T-helper 2 cell (primary cell): ENCODE measurements at places on chromosomes 1 and 21.

GRCh38 chr1:17632541-17633184 is 93.2 kb downstream of the ARHGEF10L start:
- DNase-seq, result no peak

DNA sequence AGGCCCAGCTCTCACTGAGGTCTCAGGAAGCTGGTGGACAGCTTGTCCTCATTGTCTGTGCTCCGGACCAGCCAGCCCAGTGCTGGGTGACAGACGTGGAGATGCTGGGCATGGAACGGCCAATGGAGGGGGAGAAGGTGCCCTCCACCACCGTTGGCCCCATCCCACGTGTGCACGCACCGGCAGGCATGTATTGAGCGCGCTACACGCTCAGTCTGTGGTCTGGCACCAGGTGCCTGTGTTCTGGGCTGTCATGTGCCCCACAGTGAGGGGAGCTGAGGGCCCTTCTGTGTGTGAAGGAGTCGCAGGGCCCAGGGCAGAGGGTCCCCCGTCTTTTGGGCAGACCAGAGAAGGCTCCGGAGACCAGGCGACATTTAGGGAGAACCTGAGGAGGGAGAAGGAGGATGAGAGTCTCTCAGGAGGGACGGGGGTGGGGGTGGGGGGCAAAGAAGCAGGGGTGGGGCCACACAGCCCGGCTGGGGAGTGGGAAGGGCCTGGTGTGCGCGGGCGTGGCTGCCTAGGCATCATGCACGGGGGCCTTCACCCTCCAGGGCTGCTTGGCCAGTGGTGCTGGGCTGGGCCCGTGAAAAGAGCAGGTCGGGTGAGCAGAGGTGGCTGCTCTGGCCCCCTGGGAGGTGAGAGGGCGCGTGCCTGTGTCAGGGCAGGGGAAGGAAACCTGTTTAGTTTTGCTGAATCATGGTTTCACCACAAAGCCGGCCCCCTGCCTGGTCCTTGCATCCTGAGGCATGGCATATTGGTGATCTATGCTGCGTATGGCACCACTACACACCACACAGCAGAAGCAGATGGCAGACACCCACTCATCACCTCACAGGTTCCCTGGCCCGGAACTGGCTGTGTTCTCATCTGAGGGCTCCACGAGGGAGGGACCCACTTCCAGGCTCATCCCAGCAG is 86.7 kb upstream of the TTC34 start:
- no peak for DNase-seq

DNA sequence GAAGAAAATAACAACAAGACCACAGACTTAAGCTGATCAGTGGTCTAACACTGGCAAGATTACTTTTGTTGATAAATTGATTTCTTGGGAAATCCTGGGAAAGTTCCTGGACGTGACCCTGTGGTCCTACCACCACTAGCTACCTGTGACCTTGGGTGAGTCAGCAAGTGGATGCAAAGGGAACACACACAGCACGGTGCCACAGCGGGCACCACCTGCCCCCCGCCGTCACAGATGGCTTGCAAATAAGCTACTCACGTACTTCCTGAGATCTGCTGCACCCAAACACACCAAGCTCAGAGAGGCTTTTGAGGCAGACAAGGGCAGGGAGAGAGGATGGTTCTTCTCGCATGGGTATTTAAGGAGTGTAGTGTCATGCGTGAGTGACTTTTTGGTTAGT is 12.7 kb downstream of the CFAP298 start:
- DNase-seq, result no peak

DNA sequence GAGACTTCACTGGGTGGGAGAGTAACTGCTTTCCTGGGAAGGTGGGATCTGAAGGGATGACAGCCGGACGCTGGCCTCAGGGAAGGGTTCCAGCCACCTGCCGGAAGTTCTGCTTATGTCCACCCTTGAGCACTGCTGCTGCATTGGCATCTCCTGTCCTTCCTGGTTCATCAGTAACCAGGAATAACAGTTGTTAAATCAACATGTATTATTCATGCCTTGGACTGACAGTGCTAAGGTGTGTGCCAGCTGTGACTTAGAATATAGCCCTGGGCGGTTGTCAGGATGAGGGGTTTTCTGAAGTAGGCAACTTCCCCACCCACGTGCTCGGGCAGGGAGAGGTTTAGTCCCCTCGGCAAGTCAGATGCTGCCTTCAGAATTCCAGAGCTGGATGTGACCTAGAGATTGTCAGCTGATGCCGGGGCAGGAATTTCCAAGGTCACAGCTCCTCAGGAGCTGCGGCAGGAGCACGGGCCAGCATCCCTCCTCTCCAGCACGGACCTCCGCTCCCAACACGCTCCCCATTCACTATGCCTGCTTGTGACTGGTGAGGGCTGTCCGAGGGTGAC is 17.9 kb downstream of the CLDN14 start:
- no peak for DNase-seq

DNA sequence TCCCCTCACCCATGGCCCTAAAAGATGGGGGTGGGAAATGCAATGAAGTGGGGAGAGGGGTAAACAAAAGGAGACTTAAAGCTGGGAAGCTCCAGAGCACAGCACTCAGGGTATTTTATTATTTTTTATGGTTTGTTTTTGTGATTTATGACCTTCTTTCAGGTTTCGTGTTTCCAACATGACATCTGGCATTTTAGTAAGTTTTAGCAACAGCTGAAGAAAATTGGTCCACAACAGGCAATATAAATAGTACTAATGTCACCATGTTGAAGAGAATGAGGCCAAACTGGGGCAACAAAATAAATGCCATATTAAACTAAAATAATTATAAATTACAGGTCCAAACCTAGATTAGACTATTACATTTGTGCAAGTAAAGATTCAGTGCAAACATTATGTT is 56.3 kb downstream of the TBX15 start:
- no peak for DNase-seq

DNA sequence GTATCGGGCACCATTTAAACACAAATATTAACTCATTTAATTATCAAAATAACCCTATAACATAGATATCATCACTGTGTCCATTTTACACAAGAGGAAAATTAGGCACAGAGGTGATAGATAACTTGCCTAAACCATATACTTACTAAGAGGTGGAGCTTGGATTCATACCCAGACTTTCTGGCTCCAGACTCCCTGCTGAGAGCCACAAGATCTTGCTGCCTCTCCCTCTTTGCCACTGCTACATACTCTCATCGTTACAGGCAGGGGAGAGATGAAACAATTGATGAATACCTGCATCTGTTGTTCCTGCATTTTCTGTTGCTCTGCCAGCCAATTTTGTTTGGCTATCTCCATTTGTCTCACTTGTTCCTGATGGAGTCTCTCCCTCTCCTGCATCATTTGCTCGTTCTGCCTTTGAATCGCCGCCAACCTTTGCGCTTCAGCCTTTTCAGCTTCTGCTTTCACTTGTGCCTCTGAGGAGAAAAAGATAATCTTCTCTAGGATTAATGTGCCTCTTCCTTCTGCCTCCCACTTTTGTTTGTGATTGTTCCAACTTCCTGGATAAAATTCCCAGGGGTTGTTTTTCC is 10.6 kb downstream of the GBP5 start:
- DNase-seq, result no peak

GRCh38 chr1:53580739-53581475 is 121.7 kb downstream of the DMRTB1 start:
- no peak for DNase-seq

DNA sequence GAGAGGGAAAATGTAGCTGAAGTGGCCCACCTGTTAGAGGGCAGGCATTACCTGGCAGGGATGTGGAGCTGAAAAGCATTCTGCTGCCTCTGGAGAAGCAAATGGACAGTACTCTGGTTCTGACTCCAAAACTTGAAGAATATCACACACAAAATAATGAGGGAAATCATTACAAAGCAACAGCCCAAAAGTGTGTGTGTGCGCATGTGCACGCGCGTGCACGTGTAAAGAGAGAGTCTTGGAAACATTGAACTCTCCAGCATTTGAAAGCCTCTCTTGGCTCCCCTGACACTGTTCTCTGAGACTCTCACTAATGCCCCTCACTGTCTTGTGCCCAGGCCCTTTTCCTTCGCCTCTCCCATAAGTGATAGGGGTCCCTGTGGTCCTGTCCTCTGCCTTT is 2.3 kb upstream of the VTCN1 start:
- DNase-seq, result no peak

- no peak for DNase-seq
Measured at GRCh38 chr1:157410457-157410856, 141.9 kb downstream of the FCRL5 start.

- DNase-seq, result no peak
Measured at GRCh38 chr1:33468967-33469366, 3.5 kb upstream of the ZSCAN20 start.

DNA sequence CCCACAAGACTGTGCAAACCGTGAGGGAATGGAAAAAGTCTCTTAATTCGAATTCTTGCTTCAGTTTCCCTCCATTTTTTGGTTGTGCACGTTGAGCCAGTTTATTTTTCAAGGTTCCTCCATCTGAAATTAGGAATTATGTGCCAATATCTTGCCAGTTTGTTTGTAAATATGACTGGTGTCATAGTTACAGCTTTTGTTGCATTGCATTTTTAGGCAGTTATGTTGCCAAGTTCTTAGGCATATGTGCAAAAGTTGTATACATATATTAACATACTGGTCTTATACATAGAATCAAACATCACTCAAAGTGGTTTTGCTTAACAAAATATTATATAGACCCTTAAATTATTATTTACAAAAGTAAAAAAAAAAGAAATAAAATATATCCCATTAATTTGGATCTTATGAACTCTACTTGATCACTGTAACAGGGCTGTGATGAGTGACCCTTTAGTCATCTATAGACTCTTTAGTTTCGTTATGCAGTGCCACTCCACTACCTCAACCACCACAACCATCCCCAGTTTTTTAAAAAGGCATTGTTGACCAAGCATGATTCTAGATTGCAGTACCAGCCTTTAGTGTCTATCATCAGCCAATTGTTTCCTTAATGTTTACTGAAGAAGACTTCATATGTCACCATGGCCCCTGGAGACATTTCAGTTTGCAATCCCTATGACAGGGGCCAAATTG is 20.9 kb upstream of the DYNLT5 start:
- no peak for DNase-seq
